Left renal pelvis (tissue), 4 donors: ENCODE measurements at places on chromosomes 13 and 19. TPM values are rescaled to one million over a fixed set of nuclear protein-coding genes. Genes with fewer than 3 reads are reported as not detected.

The TNFSF9 gene
- polyA plus RNA-seq, result 2.4 TPM

The KLK12 gene
- polyA plus RNA-seq, result not detected

The CNFN gene
- 0.79 TPM for polyA plus RNA-seq

The GPR18 gene
- 0.11 TPM for polyA plus RNA-seq

The RELB gene
- 5.5 TPM for polyA plus RNA-seq

The ZNF180 gene
- polyA plus RNA-seq, result 19.2 TPM

The ILF3 gene
- polyA plus RNA-seq, result 274 TPM

The ZNF266 gene
- 45.3 TPM for polyA plus RNA-seq

The RNF17 gene
- polyA plus RNA-seq, result not detected

The CEACAM16 gene
- polyA plus RNA-seq, result not detected

The C19orf18 gene
- polyA plus RNA-seq, result 1.6 TPM

The PIBF1 gene
- polyA plus RNA-seq, result 48.6 TPM

The PDCD2L gene
- 15.0 TPM for polyA plus RNA-seq

The HSH2D gene
- polyA plus RNA-seq, result 0.46 TPM

The CARS2 gene
- polyA plus RNA-seq, result 63.3 TPM

The CGB8 gene
- not detected for polyA plus RNA-seq

The IZUMO4 gene
- 11.0 TPM for polyA plus RNA-seq

The TNFRSF19 gene
- polyA plus RNA-seq, result 49.0 TPM

The SKA3 gene
- polyA plus RNA-seq, result 14.2 TPM

The PEAK3 gene
- polyA plus RNA-seq, result 0.14 TPM

The UTP14C gene
- 33.4 TPM for polyA plus RNA-seq

The ZNF433 gene
- 16.7 TPM for polyA plus RNA-seq

The DACH1 gene
- polyA plus RNA-seq, result 102 TPM

The FUZ gene
- polyA plus RNA-seq, result 37.6 TPM

The PLD3 gene
- 276 TPM for polyA plus RNA-seq

The LIM2 gene
- polyA plus RNA-seq, result 0.70 TPM

The TUBA3C gene
- polyA plus RNA-seq, result not detected

The IZUMO1 gene
- 0.27 TPM for polyA plus RNA-seq

The ZIC2 gene
- polyA plus RNA-seq, result not detected

The ETV2 gene
- polyA plus RNA-seq, result 2.6 TPM

The WDR87 gene
- polyA plus RNA-seq, result not detected

The TMEM147 gene
- 88.3 TPM for polyA plus RNA-seq
